ENCODE measurements at places on chromosomes 3 and 15.

GRCh38 chr15:97972366-97972765 lies 11.9 kb downstream of the ARRDC4 start:
- DNase-seq, result no peak

DNA sequence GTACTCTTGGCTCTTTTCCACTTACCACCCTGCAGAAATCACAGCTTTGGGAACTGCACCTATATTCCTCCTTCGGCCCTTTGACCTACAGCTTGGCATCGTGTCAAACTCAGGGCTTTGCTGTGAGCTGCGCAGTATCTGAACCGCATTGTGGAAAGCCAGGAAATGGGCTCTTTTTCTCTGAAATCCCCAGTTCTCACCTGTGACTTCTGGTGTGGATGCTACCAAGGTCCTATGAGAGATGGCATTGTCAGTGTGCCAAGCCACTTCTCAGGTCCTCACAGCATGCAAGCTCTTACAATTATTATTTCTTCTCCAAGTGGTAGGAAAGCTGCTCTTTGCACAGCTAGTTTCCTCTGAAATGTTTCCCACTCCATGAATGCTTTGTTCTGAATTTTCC lies 450.6 kb upstream of the TBL1XR1 start:
- DNase-seq, result no peak

DNA sequence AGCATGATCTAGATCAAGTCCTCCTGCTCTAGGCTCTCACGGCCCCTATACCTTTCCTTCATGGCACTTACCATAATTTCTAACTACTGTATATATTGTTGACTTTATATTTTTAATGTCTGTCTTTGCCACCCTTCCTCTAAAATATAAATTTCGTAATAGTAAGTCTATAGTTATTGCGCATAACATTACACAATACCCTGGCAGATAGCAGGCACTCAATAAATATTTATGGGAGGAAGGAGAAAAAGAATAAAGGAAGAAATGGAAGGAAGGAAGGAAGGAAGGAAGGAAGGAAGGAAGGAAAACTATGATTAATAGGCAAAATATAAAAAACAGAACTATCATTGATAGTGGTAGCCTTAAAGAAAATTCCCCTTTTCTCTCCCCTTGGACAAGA lies 190.3 kb upstream of the LMCD1 start:
- DNase-seq, result no peak

DNA sequence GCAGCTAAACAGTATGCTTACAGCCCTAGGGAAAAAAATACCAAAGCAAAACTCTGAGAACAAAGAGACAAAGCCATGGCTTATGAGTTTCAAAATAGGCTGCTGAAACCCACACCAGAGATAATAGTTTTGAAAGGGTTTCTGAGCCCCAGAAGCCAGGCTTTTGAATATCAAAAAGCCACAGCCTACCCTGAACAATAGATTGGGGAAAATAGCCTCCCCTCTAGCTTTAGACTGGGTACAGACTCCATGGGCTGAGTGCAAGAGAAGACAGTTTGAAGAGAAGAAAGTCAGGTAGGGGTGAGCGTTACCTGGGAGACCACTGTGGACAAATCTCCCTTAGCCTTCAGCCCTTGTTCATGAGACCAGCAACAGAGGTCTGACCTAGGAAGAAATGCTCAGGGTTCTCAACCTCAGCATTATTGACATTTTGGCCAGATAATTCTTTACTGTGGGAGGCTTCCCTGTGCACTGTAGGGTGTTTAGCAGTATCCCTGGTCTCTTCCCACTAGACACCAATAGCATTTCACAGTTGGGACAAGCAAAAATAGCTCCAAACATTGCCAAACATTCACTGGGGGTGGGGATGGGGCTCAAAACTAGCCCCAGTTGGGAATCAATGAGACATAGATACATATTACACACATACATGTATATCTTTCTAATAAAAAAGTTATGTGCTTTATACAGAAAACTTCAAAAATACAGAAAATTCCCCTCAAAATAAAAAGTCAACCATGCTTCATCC lies 11.6 kb upstream of the TAFA4 start:
- no peak for DNase-seq

- DNase-seq, result no peak
These were observed 13.2 kb downstream of the ADAMTS9 start for GRCh38 chr3:64674591-64675076.

GRCh38 chr3:43291546-43291945 lies 5.2 kb downstream of the SNRK start:
- DNase-seq, result no peak

DNA sequence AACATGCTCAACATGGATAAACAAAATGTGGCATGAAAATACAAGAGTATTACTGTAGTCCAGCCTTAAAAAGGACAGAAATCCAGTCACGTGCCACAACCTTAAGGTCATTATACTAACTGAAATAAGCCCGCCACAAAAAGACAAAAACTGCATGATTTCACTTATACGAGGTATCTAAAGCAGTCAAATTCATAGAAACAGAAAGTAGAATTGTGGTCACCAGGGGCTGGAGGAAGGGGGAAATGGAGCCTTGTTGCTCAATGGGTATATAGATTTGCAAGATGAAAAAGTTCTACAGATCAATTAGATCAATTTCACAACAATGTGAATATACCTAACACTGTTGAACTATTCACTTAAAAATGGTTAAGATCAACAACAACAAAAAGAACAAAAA lies 7.4 kb downstream of the GLB1 start:
- DNase-seq, result no peak

DNA sequence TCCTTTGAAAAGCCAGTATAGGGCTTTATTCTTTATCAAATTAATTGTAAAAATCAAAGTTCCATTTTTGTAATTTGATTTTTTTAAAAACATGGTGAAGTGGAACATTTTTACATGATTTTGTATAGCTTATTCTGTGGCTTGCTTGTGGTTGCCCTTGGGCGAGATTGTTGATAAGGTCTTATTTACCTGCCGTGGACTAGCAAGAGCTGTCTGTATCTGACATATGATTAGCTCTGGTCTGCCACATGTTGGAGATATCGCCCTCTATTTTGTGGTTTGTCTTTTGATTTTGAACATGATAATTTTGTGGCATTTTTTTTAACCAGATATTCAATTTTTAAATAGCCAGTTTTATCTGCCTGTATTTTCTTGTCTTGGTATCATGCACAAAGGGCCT lies 844 bp downstream of the PRR23E start:
- DNase-seq, result no peak

GRCh38 chr15:74028646-74029045 lies 34.1 kb downstream of the PML start:
- no peak for DNase-seq

DNA sequence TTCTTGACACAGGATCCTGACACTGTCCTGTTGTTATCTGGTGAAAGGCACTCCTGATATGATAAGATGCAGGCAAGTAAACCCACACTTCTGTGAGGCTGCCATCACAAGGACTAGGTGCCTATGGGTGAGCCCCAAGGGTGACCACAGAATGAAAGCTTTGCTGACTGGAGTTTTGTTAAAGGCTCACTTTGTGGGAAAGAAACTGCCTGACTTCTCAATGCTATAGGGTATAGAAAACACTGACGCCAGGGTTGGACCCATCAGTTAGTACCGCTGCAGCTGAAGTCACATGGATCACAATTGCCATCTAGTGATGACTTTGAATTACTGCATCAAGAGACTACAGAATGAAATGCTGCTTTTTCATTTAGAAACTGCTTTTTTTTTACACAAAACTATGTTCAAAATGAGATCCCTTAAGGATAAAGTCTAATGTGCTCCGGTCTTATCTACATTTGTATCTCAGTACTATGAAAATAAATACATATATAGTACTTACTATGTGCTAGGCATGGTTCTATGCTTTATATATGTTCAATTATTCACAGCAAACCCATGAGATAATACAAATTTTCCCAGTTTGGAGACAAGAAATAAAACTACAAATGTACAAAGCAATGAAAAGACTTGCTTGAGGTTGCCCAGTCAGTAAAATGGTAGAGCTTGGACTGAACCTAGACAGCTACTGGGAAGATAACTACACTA lies 64.2 kb upstream of the CMSS1 start:
- DNase-seq, result no peak

DNA sequence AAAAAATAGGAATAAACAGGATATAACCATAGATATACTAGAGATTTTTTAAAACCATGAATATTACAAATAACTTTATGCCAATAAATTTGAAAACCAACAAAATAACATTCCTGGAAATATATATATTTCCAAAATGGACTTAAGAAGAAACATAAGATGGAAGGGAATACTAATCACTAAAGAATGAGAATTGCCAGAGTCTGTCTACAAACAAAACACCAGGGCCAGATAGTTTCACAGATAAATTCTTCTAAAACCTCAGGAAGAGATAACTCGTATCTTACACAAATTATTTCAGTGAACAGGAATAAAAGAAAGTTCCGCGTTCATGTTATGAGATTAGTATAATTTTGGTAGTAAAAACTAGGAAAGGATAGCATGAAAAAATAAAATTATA lies 107.3 kb downstream of the HERC1 start:
- no peak for DNase-seq

GRCh38 chr3:176766862-176767261 lies 430.4 kb downstream of the TBL1XR1 start:
- DNase-seq, result no peak

DNA sequence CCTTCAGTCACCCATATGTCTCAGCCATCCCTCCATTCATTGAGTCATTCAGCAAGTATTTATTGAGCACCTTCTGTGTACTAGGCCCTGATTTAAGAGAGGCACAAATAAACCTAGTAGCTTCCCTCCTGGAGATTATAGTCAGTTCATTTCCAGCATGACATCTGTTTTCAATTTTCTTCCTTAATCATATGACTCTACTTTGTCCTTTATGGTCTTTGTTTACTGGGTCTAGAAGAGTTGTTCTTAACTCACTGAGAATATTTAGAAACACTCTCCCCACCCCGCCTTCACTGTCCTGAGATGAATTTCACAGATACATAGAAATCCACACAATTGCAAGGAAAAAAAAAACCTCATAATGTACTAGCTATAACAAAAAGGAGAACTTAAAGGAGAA lies 44.8 kb upstream of the ADAMTS9 start:
- no peak for DNase-seq

DNA sequence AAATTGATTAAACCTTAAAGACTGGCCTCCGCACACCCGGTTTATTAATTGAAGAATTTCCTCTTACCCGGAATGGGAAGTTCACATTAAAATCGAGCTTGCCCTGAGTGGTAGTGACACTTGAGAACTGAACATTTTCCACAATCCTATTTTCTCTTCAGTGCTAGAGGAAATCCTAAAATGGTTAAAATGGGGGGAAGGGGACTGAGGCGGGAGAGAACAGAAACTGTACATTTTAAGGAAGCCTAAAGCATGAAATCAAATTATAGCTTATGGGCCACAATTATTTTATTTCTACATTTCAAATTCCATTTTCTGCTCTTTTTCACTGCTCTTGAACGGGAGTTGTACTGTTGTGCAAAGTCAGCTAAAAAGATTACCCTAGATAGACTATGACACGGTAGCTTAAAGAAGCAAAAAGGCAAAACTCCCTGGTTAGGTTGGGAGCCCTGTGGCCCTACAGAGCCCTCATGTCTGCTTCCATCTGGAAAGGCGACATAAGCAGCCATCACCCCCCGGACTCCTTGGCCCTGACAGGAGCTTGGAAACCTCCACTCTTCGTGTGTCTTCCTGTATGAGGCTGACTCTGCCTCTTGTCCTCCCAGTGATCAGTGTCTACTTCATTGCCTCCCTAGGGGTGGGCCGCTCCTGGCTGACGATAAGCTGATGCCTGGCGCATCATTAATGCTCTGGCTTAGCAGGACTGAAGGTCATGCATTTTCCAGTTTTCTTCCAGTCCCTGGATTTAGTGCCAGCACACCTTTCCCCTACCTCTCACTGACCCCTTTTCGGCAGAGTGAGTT lies 79.3 kb downstream of the EEFSEC start:
- no peak for DNase-seq

Measured in sciatic nerve (tissue), 2 donors.